ENCODE measurements at places on chromosomes 13 and 19.

- DNase-seq, result no peak
Observed at GRCh38 chr19:46014534-46014933, 8.3 kb downstream of the PGLYRP1 start.

DNA sequence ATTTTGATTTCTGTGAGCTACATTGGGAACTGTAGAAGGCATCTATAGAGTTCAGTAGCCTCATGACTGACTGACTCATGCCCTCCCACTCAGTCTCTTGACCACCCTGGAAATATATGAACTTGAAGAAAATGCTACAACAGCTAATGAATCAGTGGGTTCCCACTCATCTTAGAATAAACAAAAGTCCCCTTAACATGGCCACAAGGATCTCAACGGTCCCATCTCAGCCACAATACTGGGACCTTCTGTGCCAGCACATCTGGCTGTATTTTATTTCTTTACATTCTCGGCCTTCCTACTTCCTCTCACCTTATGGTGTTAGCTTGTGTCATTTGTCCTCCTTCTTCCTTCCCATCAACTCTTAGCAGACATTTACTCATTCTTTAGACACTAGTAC, 619.8 kb downstream of the DCT start:
- no peak for DNase-seq

- no peak for DNase-seq
Observed at GRCh38 chr13:43994999-43995859, 115.5 kb downstream of the LACC1 start.

- no peak for DNase-seq
Observed at GRCh38 chr19:19034204-19034624, 811 bp downstream of the ARMC6 start.

GRCh38 chr13:97372936-97373335, 61.0 kb upstream of the RAP2A start:
- no peak for DNase-seq

DNA sequence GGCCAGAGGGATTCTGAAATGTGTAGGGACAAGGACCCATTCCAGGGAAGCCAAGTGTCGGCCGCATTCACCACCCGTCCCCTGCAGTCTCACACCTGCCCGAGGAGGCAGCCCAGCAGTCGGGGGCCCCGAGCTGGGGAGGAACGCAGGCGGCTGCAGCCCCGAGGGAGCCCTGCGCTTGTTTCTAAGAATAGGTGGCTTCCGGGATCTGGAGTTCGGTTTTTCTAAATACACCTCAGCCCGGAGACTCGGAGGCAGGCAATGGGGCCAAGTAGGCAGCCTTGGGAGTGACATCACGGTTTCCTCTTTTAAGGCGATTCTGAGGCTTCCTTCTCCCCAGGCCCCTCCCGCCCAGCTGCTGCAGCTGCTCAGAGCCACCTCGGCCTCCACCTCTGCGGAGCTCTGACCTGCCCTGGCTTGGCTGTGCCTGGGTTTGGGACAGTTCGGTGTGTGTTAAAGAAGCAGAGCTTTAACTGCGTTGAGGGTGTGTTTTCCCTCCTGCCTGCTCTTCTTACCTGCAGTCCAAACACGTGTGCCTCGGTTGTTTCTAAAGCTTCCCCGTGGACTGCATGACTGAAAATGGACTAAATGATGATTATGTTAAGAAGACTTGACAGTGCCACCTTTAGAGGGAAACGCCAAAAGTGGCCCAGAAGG, 80.5 kb downstream of the COL4A2 start:
- DNase-seq, result peak; percentile 85

- DNase-seq, result peak; percentile 84
Observed at GRCh38 chr13:27362064-27362751, 62.2 kb upstream of the GTF3A start.

GRCh38 chr19:18399008-18399407, 1.6 kb upstream of the LRRC25 start:
- no peak for DNase-seq

DNA sequence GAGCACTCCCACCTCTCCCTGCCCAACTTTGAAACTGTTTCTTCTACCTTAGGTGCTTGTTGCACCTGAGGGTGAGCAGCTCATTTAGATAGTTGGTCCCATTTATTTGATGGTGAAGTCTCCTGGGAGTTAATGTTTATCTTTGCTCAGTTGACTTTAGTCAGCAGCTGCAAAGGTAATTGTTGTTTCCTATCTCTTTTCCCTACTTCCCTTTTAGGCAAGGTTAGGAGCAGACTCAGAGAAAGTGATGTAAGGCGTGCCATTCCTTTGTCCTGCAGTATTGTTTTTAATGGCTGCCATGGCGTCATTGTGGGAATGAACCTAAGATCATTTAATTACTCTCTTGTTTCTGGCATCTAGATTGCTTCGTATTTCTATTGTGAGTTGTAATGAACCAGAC, 11.6 kb downstream of the AKAP11 start:
- no peak for DNase-seq

DNA sequence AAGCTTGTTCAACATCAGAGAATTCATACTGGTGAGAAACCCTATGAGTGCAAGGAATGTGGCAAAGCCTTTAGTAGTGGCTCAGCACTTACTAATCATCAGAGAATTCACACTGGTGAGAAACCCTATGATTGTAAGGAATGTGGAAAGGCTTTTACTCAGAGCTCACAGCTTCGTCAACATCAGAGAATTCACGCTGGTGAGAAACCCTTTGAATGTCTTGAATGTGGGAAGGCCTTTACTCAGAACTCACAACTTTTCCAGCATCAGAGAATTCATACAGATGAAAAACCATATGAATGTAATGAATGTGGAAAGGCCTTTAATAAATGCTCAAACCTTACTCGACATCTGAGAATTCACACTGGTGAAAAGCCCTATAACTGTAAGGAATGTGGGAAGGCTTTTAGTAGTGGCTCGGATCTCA, 25.2 kb downstream of the ZNF383 start:
- DNase-seq, result no peak

All from uterus (tissue), 4 donors.